Activated T-helper 1 cell treated with anti-CD3 and anti-CD28 coated beads, Interleukin-12 subunit alpha, Interleukin-12 subunit beta, Interleukin-2, Interleukin-4 antibody, amounts not matched to agents 30 ng/mL and 10 ng/mL and 1 ng/mL, durations not matched to agents 14 hours and 24 hours and 36 hours (primary cell): ENCODE measurements at places on chromosomes 2 and 18. TPM values are rescaled to one million over a fixed set of nuclear protein-coding genes. Genes with fewer than 3 reads are reported as not detected.

DNA sequence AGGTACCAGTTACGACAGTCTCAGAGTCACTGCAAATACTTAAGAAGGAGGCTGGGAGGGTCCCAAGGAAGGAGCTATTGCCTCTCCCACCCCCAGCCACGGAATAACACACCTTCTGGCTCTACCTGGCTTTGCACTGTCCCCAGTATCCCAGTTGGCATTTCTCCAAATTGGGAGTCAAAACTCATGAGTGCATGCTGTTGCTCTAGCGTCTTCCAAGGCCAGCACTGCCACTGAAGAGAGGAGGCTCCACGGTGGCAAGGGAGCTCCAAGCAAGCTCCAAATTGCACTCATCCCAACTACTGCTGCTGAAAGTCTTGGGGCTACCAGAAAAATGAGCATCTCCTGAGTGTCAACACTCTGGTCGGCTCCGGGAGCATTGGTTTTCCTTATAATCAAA lies 1.6 kb downstream of the SCTR start:
- DNase-seq = no peak

GRCh38 chr2:49843314-49843713 lies 689.0 kb upstream of the FSHR start:
- no peak for DNase-seq

DNA sequence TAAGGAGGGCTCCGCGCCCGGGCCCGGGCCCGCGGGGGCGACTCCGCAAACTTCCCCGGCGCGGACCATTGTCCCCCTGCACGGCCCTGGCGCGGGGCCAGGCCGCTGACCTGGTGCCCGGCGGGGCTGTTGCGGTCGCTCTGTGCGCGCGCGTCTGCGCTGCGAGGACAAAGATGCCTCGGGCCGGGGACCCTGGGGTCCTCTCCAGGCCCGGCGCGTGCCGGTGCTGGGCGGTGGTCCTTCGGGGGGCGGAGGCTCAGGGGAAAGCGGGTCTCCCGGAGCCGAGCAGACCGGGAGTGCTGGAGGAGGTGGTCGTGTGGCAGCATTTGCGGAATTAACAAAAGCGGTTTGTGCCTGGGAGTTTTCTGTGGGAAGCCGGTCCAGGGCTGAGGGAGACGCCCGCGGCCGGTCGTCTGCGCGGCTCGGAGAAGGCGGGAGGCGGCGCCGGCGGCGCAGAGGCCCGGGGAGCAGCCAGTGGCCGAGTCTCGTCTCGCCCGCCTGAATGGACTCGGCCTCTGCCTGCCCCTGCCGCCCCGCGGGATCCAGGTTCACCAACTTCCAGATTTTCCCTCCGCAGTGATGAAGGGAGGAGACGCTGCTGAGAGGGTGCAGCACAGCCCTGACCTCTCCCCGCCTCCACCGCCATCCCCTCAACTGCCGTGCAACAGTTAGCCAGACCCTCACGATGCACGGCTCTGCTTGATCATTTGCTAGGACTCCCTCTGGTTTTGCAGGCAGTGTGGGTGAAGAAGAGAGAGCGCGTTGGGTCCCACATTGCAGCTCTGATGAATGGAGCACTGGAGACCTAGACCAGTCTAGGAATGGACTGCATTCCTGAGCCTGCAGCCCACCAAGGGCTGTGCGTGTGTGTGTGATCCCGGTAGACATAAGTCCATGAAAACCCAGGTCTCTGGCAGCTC lies 705 bp downstream of the EFR3B start:
- DNase-seq = no peak

GRCh38 chr18:69787825-69788547 lies 159.7 kb downstream of the CD226 start:
- DNase-seq = no peak

- no peak for DNase-seq
Observed at GRCh38 chr2:239157771-239158170, 243.0 kb downstream of the HDAC4 start.

DNA sequence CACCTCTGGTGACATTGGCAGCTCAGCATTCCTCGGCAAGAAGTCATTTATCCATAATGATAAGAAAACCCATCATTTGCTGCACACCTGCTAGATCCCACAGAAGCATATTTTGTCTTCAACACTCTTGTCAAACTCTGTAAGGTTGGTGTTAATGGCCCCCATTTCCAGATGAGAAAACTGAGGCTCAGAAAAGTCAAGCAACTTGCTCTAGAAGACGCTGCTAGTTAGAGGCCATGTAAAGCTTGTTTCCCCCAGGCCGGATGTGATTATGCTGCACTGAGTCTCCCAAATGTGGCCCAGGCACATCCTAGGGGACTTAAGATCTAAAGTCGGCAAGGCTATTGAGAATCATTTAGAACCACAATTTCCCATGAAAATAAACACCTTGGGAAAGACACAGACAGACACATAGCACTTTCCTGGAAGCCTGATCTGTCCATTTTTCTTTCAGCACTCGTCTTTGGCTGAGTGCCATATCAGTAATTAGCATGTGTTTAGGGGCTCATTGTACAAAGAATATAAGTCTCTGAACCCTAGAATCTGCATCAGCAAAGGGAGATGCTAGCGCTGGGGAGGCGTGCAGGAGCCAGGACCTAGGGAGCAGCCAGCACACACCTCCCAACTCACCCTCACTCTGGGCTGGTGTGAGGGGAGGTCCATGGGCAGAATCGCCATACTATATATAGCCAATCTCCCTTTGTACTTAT lies 39.3 kb downstream of the C1QL2 start:
- no peak for DNase-seq

DNA sequence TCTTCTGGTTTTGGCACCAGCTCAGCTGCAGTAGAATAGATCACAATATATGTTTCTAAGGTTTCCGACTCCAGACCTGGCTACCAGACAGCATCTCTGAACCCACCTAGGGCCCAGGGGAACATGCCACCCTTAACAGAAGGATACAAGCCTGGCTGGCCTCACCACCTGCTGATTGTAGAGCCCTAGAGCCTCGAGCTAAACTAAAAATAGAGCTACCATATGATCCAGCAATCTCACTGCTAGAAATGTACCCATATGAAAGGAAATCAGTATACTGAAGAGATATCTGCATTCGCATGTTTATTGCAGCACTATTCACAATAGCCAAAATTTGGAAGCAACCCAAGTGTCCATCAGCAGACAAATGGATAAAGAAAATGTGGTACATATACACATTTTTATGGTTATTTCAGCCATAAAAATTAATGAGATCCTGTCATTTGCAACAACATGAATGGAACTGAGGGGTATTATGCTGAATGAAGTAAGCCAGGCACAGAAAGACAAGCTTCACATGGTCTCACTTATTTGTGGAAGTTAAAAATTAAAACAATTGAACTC lies 242.4 kb upstream of the SLC39A10 start:
- no peak for DNase-seq

DNA sequence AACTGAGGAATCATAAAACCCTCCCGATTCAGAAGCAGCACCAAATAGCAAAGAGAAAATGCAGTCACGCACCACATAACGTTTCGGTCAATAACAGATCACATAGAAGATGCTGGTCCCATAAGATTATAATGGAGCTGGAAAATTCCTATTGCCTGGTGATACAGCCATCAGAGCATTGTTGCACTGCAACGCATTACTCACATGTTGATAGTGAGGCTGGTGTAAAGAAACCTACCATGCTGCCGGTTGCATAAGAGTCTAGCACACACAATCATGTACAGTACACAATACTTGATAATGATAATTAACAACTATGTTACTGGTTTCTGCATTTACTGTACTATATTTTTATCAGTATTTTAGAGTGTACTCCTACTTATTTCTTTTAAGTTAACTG lies 32.5 kb downstream of the RNF152 start:
- DNase-seq = no peak

DNA sequence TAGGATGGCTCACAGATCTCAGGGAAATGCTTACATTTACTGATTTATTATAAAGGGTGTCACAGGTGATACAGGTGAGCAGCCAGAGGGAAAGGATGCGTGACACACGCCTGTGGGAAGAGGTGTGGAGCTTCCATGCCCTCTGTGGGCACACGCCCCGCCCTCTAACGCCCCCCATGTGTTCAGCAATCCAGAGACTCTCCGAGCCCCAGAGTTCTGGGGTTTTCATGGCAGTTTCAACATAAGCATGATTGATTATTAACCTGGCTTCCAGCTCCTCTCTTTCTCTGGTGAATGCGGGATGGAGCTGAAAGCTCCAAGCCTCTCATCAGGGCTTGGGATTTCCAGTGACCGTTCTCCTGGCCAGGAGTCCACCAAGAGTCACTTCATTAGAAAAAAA lies 34.3 kb upstream of the ODC1 start:
- no peak for DNase-seq

- DNase-seq = no peak
Observed at GRCh38 chr2:97936199-97936598, 59.5 kb downstream of the TMEM131 start.

Gene TDRD15
- not detected in 2 replicates for total RNA-seq

Gene ERMN
- 2.1 and 2.4 TPM in 2 replicates for total RNA-seq

Gene PARD6G
- 0.10 and 0.15 TPM in 2 replicates for total RNA-seq

Gene DTNA
- not detected in 2 replicates for total RNA-seq
